Fibroblast of skin of scalp (primary cell): ENCODE measurements at places on chromosomes 1 and 21.

GRCh38 chr1:108075055-108075454 is 110.1 kb upstream of the VAV3 start:
- DNase-seq = no peak

DNA sequence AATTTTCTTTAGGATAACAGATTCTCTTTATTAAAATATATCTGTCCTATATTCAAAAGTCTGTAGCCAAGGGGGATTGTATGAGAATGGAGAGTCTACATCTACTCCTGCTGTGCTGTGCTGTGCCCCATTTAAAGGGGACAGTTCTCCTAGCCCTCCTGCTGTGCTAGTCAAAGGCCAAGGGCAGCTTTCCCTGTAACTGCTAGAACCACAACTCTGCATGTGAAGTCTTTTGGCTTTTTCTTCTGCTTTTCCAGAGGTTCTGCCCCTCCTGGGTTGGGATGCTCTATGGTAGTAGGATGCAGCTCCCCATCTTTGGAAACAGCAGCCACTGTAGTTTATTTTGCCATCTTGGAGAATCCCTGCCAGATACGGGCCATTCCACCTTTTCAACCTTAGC is 197.5 kb upstream of the JUN start:
- DNase-seq = no peak

- DNase-seq = peak; percentile 5
Measured at GRCh38 chr21:35989138-35989735, 71.1 kb downstream of the SETD4 start.

DNA sequence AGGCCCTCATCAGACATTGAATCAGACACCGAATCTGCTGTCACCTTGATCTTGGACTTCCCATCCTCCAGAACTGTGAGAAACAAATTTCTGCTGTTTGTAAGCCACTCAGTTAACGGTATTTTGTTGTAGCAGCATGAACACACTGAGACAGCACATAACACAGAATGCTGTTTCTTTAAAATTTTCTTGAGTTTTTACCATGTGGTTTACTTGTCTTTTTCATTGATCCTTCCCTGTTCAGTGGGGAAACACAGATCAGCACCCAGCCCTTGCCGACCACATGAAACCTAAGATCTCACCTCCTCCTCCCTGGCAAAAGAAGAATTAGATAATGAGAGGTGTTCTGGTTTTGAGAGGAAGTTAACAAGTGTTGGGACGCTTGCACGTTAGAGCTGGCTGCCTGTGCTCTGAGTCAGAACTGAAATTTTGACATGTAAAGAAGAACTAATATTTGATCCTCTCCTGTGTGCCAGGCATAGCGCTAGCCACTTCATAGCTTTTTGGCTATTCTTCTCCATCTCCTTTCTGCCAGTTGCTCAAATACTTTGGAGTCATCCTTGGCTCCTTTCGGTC is 179.6 kb downstream of the DHRS3 start:
- no peak for DNase-seq

DNA sequence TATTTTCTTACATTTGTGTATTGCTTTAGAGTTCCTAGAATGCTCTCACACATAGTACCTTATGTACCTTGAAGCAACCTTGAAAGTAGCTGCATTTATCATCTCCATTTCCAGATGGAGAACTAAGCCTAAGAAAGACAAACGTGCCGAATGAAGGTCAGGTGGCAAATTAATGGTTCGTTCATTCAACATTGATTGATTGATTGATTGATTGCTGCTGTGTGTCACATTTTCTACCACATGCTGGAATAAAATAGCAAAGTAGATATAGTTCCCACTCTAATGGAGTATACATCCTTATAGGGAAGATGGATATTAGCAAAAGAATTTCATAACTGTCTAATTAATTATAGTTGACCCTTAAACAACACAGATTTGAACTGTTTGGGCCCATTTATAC is 172.2 kb downstream of the SDCCAG8 start:
- DNase-seq = no peak

- DNase-seq = no peak
Measured at GRCh38 chr1:228339766-228340685, 66.6 kb downstream of the TRIM11 start.

DNA sequence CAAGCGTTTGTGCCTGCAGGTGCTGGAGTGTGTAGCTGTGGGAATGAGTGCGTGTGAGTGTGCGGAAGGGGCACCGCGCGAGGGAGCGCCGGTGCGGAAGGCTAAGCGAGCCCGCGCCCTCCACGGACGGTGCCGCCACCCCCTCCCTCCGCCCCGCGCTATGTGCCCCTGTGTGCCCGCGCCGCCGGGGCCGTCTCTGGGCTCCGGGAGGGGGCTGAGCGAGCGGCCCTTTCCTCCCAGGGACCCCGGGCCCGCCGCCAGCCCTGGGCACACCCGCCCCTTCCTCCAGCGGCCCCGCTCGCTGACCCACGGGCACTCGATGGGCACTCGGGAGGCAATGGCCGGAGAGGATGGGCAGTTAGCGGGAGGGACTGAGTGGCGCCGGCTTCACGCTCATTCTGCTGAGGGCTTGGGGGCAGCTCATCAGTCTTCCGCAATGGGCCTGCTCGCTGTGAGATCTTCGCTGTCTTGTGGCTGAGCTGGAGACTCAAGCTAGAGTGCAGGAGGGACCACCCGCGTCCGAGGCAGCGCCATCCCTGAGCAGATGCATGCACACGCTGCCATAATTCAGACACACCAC is 8.6 kb upstream of the ADGRB2 start:
- no peak for DNase-seq

GRCh38 chr1:53951697-53952096 is 5.5 kb downstream of the LRRC42 start:
- DNase-seq = no peak
